ENCODE measurements at places on chromosomes 11 and 22.
A peak's percentile ranks its signal among the peaks of the same experiment; 100 is the strongest.

GRCh38 chr11:65121447-65121864 is 478 bp downstream of the FAU start:
- DNase-seq = no peak

DNA sequence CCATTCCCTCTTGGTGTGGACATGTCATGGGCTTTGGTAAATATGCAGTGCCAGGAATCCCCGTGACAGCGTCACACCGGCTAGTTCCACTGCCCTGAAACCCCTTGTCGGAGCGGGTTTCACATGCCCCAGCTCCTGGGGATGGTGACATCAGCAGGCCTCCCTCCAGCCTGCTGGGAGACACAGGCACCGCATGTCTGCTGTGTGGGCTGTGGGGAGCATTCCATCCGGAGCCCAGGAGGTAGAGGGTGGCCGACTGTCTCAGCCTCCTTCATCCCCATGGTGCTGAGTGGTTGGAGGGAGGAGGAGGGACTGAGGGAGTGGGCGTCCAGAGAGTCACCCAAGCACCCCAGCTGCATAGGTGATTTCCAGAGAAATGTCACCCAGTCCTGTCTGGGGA is 1161.1 kb downstream of the BRD1 start:
- no peak for DNase-seq

DNA sequence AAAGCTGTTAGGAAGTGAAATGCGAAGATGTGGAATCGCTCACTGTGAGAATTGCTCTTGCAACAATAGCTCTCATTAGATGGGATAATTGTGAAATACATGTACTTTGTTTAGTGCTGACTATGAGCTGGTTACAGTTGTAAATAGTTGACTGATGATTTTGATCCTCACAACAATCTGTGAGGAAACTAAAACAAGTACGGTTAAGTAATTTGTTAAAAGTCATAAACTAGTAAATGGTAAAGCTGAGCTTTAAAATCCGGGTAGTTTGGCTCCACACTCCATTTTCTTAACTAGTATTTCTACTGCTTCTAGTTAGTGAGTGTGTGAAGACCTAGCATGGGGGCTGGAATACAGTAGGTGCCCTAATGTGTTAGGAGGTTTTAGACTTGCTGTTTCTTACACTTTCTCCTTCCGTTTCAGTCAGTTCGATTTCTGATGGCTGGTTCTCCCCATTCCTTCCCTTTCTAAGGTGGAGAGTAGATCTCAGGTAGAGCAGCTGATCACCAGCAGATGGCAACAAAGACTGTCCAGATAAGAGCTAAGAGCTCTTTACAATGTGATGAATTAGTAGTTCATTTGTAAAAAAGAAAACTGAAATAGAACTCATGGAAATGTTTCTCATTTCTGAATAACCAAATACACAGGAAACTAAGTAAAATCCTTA is 16.3 kb upstream of the CYP2R1 start:
- DNase-seq = no peak

DNA sequence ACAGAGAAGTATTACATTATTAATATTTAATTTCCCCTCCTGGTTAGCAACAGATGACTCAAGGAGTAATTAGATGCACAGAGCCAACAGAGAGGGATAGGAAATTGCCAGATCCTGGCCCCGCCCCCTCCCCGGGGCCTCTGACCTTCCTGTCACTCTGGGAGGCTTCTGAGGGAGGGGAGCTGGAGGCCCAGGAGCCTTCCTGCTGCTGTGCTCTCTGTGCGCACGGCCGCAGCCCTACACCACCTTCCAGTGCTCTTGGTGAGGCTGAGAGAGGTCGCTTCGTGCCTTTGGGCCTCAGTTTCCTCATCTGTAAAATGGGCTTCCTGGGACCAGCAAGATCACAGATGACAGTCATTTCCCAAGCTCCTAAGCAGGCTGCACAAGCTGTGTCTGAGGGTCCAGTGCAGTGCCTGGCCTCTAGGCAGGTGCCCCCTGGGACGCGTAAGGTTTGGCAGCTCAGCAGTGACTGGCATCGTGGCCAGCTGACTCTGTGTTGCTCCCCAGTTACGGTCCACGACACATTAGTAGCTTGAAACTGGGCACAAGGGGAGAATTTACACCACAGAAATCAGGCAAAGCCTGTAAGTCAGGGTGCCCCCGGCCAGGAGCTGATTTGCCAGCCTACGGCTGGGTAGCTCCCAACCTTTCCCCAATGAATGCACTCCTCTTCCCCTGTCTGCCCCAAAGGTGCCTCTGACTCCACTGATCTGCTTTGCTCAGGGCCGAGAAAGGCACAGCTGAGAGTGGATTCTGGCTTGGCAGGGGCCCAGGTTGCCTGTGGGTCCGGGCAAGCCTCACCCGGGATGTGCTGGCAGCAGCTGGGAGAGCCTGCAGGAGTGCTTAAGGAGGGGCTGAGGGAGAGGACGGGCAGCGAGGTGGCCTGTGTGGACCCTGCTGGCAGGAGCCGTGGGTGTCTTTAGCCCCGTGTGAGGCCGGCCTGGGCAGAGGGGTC is 2.3 kb downstream of the ADORA2A start:
- DNase-seq = peak; percentile 46

DNA sequence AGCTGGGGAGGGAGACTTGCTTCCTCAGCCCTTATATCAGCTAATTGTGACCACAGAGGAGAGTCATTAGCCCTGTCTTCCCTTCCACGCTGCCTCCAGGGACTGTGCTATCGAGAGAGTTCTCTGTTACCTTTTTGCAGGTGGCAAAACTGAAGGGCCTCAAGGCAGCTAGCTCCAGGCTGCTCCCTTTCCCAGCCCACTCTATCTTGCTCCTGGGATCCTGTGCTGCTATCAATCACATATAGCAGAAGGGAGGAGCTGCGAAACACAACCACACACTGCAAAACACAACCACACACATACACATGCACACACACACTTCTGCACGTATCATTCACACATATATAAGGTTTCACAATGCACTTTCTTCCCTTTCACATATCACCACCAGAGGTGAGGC is 205.3 kb upstream of the MTNR1B start:
- DNase-seq = no peak

GRCh38 chr11:13292970-13293369 is 15.4 kb downstream of the BMAL1 start:
- DNase-seq = no peak

GRCh38 chr11:88535916-88536547 is 198.5 kb upstream of the CTSC start:
- no peak for DNase-seq
